H54 (cell line): ENCODE measurements at places on chromosomes 1 and 21.
A peak's percentile ranks its signal among the peaks of the same experiment; 100 is the strongest.

GRCh38 chr1:111600886-111601386 is 18.7 kb upstream of the RAP1A start:
- DNase-seq = no peak

- DNase-seq = no peak
Measured at GRCh38 chr1:161970633-161971032, 53.0 kb downstream of the OLFML2B start.

GRCh38 chr1:92483610-92484471 is 2.9 kb downstream of the GFI1 start:
- no peak for DNase-seq

GRCh38 chr1:31657020-31657804 is 12.5 kb upstream of the PEF1 start:
- no peak for DNase-seq

- no peak for DNase-seq
Measured at GRCh38 chr1:3992103-3992556, 92.1 kb upstream of the C1orf174 start.

DNA sequence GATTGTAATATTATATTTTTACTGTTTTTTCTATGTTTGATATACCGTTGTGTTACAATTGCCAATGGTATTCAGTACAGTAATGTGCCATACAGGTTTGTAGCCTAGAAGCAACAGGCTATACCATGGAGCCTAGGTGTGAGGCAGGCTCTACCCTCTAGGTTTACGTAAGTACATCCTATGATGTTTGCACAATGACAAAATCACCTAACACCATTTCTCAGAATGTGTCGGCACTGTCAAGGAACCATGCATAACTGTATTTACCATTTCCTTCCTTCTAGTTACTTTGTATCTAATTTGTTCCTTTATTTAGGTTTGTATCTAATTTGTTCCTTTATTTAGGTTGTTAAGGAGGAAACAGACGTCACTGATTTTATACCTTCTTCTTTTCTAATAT is 9.9 kb downstream of the NPHP4 start:
- DNase-seq = no peak

DNA sequence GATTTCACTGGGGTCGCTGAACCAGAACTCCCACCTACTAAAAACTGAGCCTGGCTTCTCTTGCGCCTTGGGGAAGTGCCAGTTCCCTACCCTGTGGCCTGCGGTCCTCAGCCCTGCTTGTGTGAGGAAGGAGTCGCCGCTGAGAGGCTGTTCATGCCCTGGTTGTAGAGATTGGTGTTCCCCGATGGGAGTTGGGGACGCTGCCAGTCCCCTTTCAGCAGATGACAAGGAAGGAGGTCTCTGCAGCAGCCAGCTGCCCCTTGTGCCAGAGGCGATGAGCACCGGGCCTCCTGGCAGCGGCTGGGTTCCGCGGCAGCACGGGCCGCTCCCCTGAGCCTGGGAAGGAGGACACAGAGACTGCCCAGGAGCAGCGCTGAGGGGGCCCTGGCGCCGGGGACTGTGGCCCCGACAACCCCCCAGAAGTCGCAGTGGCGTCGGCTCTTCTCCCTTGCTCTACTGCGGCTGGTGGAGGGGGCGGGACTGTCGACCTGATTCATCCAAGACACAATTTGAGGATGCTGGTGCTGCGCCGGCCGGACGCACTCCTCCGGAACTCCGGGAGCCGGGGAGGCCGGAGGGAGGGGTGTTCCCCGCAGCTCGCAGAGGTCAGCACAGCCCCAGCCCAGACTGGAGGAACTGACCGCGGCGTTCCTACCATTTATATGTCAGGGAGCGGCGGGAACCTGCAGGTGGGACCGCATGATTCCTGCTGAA is 12.0 kb upstream of the ADORA3 start:
- peak; percentile 17 for DNase-seq

DNA sequence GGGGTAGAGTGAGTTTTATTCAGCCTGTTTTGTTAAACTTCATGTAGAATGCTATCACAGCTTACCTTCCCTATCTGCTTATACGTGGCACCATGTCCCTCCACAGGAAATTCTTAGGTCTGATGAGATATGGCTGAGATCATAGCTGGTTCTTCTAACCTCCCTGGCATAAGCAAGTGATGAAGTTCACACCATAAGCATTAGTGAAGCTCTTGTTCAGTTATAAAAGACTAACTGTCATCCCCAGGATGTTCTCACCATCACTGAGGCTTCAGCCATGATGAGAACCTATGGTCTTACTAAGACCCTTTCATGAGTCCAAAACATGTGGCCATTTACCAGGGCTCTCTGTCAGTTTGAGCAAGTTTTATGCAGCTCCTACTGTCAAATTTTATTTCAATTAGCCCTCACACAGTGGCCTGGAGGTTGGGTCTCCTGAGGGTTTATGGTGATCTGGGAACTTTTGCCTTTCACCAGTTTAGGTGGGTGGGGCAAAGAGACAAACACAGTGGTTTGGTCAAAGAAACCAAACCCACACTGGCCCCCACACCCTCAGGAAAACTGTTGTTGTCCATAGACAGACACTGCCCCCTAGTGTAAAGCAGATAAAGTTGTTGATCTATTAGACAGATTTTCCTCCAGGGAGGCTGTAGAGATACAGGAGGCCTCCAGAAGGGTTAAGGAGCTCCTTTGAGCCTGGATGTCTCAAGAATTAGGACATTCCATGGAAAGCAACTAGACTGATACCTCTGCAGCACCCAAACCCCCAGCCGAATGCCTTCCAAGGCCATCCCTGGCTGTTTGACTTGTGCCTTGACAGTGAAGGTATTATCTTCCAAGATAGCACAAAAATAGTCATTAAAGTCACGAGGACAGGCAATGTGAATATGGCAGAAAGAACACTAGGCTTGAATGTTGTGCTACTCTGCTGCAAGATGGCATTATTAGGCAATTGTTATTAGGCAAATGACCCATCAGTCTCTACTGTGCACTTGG is 5.0 kb downstream of the SLC22A15 start:
- DNase-seq = peak; percentile 56

- DNase-seq = no peak
Measured at GRCh38 chr1:227915564-227916553, 31.9 kb downstream of the WNT9A start.

DNA sequence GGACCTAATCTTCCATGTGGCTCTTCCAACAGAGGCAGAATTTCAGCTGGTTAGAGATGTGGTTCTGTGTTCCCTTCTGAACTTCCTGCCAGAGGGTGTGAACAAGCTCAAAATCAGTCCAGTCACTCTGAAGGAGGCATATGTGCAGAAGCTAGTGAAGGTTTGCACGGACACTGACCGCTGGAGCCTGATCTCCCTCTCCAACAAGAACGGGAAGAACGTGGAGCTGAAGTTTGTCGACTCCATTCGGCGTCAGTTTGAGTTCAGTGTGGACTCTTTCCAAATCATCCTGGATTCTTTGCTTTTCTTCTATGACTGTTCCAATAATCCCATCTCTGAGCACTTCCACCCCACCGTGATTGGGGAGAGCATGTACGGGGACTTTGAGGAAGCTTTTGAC is 17.3 kb downstream of the TENT5C start:
- no peak for DNase-seq

GRCh38 chr1:117359561-117360289 is 7.5 kb upstream of the MAN1A2 start:
- no peak for DNase-seq

DNA sequence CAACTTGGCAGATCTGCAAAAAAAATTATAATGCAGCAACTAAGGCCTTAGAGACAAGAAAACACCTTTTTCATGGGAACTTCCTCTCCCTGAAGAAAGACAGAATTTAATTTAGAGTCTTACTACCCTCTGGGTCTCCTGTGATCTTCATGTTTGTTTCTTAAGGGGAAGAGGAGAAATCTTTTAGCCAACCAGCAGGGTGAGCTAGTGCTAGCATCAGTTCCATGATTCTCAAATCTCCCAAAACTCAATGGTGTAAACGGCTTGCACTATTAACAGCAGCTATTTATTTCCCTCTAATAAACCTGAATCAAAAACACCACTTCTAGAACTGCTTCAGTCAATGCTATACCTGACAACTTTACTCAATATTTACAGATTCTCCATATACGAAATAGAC is 3.8 kb downstream of the ZNF644 start:
- no peak for DNase-seq

DNA sequence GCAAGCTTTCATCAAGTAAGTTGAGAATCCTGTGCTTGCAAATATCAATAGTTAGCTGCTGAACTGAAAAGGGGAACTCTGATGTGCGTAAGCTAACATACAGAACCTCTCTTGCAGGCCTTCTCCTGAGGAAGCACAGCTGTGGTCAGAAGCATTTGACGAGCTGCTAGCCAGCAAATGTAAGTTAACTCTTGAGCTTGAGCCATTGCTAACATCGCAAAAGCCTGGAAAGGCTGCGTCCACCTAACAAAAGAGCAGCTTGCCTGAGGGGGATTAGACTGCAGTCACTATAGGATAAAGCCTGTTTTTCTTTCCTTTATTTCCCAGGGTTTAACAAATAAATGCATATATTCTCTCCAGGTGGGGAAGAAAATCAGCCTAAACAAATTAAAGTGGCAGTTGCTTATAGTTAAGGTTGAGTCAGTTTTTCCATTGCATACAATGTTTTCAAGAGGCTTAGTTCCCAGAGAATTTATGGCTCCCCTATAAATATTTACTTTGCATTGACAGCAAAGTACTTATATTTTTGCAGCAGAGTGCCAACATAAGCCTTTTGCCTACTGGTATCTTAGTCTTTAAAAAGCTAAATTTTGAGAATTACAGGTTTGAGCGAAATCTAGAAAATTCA is 1.5 kb downstream of the RGS2 start:
- DNase-seq = no peak

DNA sequence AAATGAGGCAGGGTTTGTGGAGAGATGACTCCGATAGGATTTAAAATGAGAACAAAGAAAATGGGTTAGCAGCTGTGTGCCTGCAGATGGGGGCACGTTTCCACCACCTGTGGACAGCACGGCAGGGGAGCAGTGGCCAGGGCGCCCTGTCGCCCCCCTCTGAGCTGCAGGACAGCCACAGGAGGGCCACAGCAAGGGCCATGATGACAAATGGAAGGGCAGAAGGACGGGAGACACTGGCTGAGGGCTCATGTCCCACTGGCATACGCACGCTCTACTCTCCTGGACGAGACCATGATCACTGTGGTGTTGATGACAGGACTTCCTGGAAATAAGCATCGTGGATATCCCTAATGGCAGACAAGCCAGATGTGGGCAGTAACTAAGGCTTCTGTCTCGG is 241.0 kb downstream of the SDCCAG8 start:
- DNase-seq = no peak

DNA sequence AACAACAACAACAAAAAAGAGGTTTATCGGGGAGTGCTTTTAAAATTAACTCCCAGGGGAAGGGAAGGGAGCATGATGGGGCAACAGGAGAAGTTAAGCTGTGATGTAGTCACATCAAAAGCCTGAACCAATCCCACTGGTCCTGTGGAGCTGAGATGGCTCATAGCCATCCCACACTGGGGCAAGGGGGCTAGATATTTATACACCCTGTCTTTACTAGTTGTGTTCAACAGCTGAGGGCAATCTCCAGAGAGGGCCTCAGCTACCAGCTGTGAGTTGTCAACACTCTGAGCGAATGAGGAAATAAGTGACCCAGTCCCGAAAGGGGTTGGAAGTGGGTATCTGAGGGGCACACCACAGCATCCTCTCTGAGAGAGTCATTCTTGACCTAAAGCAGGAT is 31.0 kb upstream of the CREG1 start:
- DNase-seq = no peak

GRCh38 chr1:119808491-119808890 is 2.8 kb downstream of the REG4 start:
- DNase-seq = peak; percentile 9

GRCh38 chr1:232508130-232508701 is 121.7 kb downstream of the SIPA1L2 start:
- no peak for DNase-seq

GRCh38 chr1:38175121-38175520 is 128.5 kb upstream of the POU3F1 start:
- no peak for DNase-seq

DNA sequence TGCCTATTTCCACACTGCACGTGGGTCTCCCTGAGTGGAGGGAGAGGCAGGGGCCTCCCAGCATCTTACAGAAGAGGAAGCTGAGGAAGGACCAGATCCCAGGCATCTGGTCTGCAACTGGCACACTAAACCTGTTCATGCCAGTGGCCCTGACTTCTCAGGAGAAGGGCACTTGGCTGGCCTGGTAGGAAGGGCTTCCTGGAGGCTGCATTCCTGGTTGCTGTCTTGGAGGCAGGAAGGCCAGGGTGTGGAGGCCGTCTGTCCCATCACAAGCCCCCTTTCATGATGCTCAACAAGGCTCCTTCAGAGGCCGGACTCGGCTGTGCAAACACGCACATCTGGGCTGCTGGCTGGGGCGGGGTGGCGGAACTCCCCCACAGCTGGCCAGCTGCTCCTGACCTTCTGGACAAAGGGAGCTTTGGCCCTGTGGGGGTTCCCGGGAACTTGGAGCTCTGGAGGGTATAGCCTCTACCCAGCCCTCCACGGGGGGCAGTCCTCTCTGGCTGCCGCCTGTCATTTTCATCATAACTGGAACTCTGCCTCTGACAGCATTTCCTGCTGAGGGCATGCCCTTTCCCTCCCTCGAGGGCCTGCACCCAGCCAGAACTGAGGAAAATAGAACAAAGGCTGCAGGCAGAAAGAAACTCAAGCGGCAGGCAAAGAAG is 39.2 kb upstream of the POU3F1 start:
- DNase-seq = no peak

- DNase-seq = no peak
Measured at GRCh38 chr1:206921772-206922265, at the start of gene FCMR. TSS of gene FCMR (minus strand) at chr1:206921941. CDS start at chr1:206921854, 87 bp downstream.

DNA sequence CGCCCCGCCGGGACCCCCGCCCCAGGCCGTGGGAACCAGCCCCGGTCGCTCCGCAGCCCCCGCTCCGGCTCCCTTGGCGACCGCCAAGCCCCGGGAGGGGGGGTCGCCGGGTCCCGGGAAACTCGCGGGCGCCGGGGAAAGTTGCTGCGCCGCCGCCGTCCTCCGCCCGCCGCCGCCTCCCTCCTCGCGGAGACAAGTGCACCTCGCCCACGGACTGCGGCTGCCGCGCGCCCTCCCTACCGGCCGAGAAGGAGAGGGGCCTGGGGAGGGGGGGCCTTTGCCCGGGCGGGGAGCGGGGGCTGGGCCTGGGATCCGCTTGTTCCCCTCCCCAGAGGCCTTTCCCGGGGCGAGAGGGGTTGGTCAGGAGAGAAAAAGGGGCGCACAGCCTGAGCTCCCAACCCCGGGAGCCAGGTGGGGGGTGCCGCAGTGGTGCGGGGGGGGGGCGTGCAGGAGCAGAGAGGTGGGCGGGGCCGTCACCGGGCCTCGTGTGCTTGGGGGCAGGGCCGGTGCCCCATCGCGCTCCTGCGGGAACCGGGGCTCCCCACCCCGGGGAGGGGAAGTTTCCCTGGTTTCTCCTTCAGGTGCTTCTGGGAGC is 592 bp downstream of the AGRN start:
- no peak for DNase-seq

DNA sequence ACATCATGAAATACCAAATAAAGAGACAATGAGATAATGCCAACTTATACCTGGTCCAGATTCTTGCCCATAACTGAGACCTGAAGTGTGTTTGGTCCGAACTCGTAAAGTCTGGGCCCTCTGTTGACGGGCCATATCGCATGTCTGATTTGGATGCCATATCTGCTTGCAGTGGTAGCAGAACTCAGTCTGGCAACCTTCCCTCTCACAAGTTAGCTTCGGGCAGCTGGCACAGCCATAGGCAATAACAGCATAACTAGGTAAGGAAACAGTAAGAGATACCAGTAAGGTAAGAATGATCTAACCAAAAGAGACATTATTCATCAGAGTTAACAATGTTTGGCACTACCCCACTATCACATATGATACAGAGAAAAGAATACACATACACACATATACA is 15.1 kb downstream of the RNF19B start:
- no peak for DNase-seq

GRCh38 chr1:109295712-109296415 is 10.9 kb downstream of the MYBPHL start:
- no peak for DNase-seq
